Mesothelial cell of epicardium (in vitro differentiated cells): ENCODE measurements at places on chromosomes 12 and 14. TPM values are rescaled to one million over a fixed set of nuclear protein-coding genes. Genes with fewer than 3 reads are reported as not detected.

The GLT8D2 gene
- 10.1 to 13.1 TPM (median 11.1 TPM) in 3 replicates for total RNA-seq

The TAS2R43 gene
- total RNA-seq = 1.9 to 2.9 TPM (median 2.2 TPM) in 3 replicates

The OGFOD2 gene
- 13.8 to 15.0 TPM (median 14.9 TPM) in 3 replicates for total RNA-seq

The NDRG2 gene
- 104 to 105 TPM (median 104 TPM) in 3 replicates for total RNA-seq
